LHCN-M2 (cell line): ENCODE measurements at places on chromosomes 3 and 15.
A peak's percentile ranks its signal among the peaks of the same experiment; 100 is the strongest.

- DNase-seq, result peak; percentile 13
Observed at GRCh38 chr15:42065033-42065432, 29.3 kb downstream of the PLA2G4D start.

GRCh38 chr3:59878038-59878427, 828.2 kb upstream of the CFAP20DC start:
- DNase-seq, result no peak

- DNase-seq, result no peak
Observed at GRCh38 chr3:48558493-48559134, 2.0 kb upstream of the PFKFB4 start.

- no peak for DNase-seq
Observed at GRCh38 chr3:178202194-178202593, 334.0 kb upstream of the KCNMB2 start.

DNA sequence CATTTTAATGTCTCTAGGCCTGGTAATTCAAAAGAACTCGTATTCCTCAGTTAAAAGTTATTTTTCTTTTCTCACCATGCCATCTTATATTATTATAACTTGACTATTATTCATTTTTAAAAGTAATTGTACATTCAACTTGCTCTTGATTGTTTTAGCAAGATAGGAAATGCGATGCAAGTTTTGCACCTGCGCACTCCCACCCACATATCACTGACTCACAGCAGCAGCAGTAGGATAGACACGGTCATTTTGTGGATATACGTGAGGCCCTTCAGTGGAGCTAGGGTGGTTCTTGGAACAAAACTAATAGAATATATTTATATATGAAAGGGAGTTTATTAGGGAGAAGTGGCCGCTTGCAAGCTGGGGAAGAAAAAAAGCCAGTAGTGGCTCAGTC, 95.5 kb upstream of the UBE3A start:
- DNase-seq, result no peak

GRCh38 chr3:87361956-87362355, 85.6 kb upstream of the POU1F1 start:
- DNase-seq, result no peak

- DNase-seq, result no peak
Observed at GRCh38 chr15:26475554-26475953, 297.3 kb downstream of the GABRB3 start.

DNA sequence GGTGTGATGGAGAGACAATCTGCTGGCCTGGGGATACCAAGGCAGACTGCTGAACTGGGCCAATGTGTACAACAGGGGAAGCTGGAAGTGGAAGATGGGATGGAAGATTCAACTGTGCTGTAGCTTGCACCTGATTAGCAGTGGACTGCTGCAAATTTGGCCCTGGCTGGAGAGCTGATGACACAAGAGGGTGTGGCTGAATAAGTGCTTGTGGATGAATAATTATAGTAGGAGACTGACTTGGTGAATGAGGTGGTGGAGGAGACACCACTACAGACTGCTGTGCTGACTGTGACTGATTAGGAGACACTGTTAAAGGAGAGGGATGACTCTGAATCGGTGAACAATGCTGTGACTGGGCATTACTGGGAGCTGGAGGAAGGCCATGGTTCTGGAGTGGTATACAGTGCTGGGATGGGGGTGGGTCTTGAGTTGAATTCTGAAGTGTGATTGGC, 52.5 kb downstream of the PHC3 start:
- DNase-seq, result peak; percentile 27

- DNase-seq, result no peak
Observed at GRCh38 chr15:38275959-38276358, 23.3 kb downstream of the SPRED1 start.

DNA sequence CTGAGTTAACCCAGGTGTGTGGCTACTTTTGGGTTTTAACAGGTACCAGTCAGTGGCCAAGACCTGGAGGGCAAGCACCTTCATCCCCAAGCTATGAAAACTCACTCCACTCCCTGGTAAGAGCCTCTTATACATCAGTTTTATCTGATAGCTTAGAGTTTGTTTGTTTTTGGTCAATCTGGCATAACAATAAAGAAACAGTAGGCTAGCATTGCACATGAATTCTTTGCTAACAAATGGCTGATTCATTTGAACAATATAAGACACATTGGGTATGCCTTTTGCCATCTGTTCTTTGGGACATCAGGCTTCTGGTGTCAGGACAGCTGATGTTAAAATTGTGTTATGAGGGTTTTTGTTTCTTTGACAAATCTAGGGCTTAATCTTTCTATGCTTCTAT, 125.0 kb upstream of the CGNL1 start:
- DNase-seq, result peak; percentile 82

GRCh38 chr3:182795389-182795782, 2.1 kb downstream of the ATP11B start:
- no peak for DNase-seq

GRCh38 chr3:157135671-157136396, 24.1 kb downstream of the CCNL1 start:
- DNase-seq, result peak; percentile 74

DNA sequence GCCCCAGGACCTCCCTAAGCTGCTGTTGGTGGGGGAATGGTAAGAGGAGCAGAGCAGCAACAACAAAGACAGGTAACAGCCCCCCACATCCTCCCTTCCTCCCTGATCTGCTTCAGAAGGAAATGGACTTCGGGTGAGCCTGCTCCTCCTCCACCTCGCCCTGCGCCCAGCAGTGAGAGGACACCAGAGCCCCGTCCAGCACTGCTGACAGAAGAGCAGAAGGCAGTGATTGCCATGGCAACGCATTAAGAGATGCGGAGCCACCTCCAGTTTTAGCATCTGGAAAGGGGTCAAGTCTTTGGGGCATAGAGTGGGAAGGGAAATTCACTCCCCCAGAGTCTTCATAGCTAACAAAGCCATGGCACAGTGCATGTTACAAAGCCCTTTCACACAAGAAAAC, 77.6 kb upstream of the HRH1 start:
- no peak for DNase-seq

- DNase-seq, result peak; percentile 37
Observed at GRCh38 chr3:164732166-164732565, 346.1 kb downstream of the SI start.

DNA sequence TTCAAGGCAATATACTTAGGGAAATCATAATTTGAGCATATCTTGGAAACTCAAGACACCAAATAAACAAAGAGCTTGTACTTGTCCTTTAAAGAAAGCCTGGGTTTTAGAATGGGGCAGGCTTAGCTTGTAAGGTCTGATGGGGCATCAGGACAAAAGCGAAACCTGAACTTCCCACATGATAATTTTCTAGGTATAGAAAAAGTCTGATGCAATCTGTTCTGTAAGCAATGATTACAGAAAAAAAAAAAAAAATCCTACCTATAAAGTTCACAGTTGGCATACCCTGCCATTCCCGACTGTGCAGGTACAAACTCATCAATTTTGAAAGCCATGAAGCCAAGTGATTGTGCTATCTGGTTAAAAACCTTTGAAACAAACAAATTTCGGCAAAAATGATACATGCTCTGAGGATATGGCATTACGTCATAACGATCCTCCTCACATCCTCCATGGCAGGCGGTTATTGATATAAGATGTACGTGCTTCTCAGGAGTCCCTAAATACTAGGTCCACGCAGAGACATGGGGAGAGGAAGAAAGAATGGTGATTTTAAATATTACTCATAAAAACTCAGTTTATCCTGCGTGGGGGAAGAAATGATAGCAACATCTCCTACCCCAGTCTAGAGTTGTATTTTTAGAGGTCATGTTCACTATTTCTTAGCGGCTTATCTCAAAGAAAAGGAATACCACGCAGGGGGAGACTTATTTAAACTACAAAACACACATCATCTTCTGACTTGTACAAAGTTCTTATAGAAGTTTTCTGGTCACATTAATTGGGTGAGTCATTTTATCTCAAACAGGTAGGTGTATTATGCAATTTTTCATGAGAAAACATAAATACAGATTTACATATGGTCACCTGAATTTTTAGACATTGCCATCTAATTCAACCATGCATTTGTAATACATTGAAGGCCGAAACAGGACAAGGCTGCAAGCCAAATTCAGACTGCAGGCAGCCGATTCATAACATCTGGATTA, 27.0 kb downstream of the MB21D2 start:
- no peak for DNase-seq

DNA sequence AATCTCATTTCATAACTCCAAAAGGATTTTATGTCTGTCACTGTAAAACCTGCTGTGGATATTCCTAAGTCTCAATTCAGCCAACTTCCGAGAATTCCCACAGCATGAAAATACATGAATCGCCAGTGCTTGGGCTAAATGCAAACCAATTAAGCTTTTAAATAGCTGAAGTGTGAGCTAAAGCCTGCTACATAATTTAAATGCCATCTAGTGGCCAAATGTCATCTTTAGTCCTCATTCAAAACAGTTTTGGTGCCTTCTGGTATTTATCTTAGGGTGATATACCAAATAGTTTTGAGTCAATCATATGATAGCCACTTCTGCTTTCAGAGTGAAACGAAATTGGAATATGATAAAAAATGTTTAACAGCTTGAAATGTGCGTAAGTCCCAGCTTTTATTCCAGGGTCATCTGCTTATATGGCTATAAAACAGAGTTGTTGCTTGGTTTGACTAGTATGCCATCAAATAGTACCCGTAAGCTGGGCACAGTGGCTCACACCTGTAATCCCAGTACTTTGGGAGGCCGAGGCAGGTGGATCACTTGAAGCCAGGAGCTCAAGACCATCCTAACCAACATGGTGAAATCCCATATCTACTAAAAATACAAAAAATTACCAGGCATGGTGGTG, 41.8 kb upstream of the CCNL1 start:
- DNase-seq, result peak; percentile 59

DNA sequence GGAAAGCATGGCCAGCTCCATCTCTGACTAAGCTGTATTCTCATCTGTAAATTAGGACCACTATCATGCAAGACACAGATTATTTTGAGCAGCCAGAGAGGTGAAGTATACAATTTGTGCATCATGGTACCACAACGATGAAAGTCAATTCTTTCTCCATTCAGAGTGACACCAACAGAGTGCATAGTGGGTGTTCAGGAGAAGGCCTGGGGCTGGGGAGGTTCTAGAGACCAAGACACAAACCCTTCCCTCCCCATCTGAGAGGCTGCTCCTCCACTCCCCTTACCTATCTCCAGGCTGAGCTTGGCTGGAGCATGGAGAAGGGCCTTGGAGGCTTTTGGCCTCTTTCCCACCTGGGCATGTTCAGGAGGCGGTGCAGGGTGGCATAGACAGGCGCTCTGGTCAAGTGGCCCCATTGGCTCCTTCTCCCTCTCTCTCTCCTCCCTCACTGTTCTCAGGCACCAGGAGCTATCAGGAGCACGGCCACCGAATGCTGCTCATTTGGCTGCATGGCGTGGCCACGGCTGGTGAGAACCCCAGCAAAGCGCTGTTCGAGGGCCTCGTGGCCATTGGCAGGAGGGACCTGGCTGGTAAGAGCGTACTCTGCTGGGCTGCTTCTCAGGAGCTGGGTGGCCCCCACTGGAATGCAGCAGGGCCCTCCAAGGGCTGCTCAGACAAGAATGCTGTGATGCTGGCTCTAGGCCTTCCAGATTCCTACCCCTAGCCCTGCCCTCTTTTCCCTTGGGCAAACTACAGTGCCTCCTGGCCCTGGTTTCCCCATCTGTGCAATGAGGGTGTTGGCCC, 37.9 kb downstream of the ANKDD1A start:
- DNase-seq, result no peak

DNA sequence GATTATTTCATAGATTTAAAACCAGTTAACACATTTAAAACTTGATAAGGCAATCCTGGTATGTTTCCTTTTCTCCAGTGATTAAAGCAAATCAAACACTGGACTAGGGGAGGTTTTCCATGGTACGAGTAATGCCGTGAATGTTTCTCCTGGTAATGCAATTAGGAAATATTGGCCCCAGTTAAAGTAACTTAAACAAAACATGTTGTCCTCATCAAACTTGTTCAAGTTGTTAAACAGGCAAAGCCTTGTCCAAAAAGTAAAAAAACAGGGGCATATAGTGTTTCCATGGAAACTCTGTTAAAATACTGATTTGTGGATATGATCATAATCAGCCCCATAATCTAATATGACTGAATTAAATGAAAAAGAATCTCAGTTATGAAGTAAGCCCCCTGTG, 13.1 kb upstream of the LRTM1 start:
- no peak for DNase-seq
